Activated CD8-positive, alpha-beta memory T cell treated with anti-CD3 and anti-CD28 coated beads for 1 hour (primary cell): ENCODE measurements at places on chromosomes 1 and 21.

GRCh38 chr1:117564227-117565075 lies 41.4 kb upstream of the TENT5C start:
- DNase-seq, result no peak

DNA sequence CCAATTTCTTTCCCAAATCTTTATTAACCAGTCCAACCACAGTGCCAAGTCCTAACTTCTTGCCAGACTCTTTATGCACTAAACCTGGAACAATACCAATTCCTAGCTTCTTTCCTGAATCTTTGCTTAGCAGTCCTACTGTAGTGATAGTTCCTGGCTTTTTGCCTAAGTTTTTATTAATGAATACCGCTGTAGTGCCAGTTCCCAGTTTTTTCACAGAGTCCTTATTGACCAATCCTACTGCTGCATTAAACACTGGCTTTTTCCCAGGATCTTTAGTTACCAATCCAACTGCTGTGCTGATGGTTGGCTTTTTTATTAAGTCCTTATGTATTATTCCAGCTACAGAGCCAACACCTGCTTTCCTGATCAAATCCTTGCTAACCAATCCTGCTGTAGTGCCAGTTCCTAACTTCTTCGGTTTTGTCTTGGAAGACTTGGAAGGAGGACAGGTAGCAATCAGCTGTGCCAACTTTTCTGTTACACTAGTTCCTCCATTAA lies 80.8 kb downstream of the ASH1L start:
- DNase-seq, result no peak

- no peak for DNase-seq
Observed at GRCh38 chr1:221823561-221823960, 81.7 kb upstream of the DUSP10 start.

GRCh38 chr1:204032642-204033235 lies 40.2 kb upstream of the SOX13 start:
- DNase-seq, result no peak

GRCh38 chr1:86062453-86062852 lies 94.1 kb downstream of the COL24A1 start:
- no peak for DNase-seq

GRCh38 chr1:22851517-22851916 lies 121.1 kb downstream of the LACTBL1 start:
- no peak for DNase-seq

GRCh38 chr1:152107984-152108881 lies 7.0 kb downstream of the TCHH start:
- DNase-seq, result no peak

- no peak for DNase-seq
Observed at GRCh38 chr1:907611-908451, 15.9 kb upstream of the SAMD11 start.

GRCh38 chr1:202244841-202245261 lies 51.3 kb downstream of the LGR6 start:
- DNase-seq, result no peak

GRCh38 chr1:62352387-62352786 lies 33.2 kb upstream of the KANK4 start:
- DNase-seq, result no peak

GRCh38 chr1:204357551-204358490 lies 1.9 kb downstream of the PLEKHA6 start:
- no peak for DNase-seq

DNA sequence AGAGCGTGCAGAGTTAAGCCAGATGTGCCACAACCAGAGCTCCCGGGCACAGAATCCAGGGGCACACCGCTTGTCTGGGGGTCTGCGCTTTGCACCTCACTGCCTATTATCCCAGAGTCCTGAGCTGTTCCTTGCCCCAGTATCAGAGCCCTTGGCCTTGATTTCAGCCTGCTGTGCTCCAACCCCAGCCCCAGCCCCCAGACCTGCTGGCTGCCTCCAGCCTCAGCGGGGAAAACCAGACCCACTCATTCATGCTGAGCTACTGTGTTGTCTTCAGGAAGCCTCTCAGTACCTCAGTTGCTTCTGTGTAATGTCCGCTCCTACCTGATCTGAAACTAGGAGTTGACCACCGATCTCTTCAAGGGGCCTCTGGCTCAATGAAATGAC lies 1.1 kb downstream of the IKBKE start:
- no peak for DNase-seq

- no peak for DNase-seq
Observed at GRCh38 chr1:56385314-56385713, 194.0 kb downstream of the PLPP3 start.

- no peak for DNase-seq
Observed at GRCh38 chr1:237684236-237684635, 206.5 kb downstream of the ZP4 start.

DNA sequence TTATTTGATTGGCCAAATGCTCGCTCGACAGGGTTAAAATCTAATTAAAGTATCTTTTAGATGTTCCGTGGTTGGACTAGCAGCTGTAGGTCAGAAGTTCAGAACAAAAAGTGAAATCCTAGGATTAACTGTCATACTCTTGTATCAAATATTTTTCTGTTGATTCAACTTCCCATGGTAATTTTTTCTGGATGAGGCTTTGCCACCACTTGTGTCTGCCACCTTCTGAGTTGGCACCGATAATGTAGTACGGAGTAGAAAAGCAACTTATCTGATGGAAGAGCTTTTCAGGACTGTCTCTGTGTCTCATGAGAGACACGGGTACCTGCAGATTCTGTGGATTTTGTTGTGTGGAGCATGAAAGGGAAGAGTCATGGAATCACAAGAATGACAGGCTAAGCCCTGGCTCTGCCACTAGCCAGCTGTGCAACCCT lies 44.6 kb upstream of the CNN3 start:
- no peak for DNase-seq

- DNase-seq, result no peak
Observed at GRCh38 chr1:231190456-231190855, 28.6 kb downstream of the TRIM67 start.

DNA sequence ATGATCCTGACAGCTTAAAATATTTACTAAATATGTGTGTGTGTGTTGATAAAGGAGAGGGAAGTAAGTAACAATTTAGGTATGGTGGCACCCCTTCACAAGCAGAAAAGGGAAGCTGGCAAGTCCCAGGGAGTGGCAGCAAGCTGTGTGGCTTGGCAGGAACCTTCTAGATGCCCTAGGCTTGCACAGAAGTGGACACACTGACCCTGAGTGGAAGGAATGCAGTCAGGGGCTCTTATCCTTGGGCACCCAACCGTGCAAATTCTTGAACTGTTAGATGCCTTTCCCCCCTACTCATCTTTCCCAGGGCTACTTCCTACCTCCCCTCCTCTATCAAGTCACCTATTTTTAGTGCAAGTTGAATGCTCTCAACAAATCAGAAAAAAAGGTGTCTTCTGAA lies 18.9 kb downstream of the ACP6 start:
- DNase-seq, result no peak

GRCh38 chr1:55650444-55650843 lies 435.3 kb upstream of the USP24 start:
- DNase-seq, result no peak

DNA sequence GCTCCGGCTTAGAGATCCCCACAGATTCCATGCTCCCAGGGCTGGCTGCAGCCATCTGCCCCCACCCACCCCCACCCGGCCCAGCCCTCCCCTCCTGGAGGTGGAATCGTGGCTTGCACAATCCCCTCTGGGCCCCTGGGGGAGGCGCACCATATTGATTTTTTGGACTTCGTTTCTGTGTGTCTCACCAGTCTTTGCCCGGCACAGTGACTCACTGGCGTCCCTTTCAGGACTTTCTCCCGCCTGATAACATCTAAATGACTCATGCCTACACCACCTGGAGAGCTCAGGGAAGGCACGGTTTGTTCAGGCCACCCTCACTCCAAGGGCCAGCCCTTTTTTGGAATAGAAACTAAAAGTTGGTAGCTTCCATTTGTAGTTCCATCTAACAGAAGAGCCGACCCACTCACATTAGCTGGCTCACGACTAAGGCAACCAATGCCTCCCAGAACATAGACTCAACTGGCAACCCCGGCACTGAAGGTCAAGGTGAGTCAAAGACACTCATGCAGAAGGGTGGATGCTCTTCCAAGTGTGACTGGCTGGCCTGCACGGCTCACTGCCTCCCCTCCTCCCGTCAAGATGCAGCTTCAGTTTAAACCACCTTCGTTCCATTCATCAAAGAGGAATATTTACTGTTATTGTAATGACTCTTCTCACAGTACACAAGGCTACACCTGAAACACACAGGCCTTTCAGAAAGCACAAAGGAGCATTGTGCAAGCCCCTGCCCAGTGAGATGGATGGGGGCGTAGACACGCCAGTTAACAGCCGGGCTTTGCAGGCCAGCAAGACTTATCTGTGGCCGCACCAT lies 18.1 kb upstream of the ETS2 start:
- DNase-seq, result no peak

DNA sequence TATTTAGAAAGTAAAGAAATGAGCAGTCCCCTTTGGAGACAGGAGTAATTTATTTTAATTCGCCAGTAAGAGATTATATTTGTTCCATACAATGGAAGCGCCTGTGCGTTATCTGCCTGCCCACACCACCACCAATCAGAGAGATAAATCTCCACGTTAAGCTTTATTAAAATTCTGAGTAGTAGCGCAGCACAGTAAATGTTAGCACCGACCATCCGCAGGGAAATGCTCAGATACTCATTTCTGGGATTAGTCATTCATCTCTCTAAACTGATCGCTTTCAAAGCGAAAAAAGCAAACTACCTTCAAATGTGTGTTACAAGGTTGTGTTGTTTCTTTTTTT lies 1.2 kb downstream of the ETS2 start:
- no peak for DNase-seq

GRCh38 chr1:225909477-225909876 lies 14.6 kb downstream of the PYCR2 start:
- no peak for DNase-seq

DNA sequence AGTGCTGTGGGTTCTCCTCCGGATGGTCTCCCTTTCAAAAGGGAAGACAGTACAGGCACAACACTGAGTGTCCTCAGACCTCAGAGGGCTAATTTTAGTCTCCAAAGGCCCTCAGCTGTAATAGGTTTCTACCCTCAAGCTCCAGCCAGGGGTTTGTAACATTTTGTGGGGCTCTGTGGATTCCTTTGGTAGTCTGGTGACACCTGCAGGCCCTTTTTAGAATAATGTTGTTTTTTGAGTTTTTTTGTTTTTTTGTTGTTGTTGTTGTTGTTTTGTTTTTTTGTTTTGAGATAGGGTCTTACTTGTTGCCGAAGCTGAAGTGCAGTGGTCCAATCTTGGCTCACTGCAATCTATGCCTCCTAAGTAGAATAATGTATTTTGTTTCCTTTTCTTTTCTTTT lies 15.0 kb upstream of the TMEM201 start:
- no peak for DNase-seq

DNA sequence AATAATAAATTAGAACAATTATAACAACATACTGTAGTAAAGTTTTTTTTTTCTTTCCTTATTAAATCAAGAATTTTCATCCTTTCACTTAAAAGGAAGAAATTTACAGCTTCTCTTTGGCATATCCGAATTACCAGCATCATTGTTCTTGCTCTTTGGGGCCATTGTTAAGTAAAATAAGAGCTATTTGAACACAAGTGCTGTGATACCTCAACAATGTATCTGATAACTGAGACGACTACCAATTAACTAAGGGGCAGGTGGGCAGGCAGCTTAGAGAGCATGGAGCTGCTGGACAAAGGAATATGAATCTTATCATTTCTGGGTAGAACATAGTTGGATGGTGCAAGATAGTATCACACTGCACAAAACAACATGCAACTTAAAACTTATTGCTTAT lies 719.9 kb upstream of the TMPRSS15 start:
- no peak for DNase-seq

DNA sequence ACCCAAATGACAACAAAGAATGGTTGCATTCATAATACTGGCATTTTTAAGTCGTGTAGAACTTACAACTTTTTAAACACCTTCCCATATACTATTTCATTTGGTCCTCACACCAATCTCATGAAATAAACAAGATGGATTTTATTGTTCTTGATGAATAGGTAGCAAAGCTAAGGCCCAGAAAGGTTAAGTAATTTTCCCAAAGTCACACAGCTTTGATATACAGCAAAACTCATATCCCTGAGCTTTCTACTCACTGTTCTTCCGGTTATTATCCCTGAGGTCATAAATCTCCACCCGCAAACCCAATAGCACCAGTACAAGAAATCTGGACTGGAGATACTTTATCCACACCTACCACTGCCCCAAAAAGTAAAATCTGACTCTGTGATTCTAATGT lies 186.2 kb downstream of the RUNX1 start:
- DNase-seq, result no peak
